Fibroblast of lung (primary cell): ENCODE measurements at places on chromosomes 6 and 20. TPM values are rescaled to one million over a fixed set of nuclear protein-coding genes. Genes with fewer than 3 reads are reported as not detected.

Gene FERMT1
- 3.3 and 6.8 TPM in 2 replicates for total RNA-seq

Gene PTCHD4
- total RNA-seq, result 4.4 and 5.8 TPM in 2 replicates

DNA sequence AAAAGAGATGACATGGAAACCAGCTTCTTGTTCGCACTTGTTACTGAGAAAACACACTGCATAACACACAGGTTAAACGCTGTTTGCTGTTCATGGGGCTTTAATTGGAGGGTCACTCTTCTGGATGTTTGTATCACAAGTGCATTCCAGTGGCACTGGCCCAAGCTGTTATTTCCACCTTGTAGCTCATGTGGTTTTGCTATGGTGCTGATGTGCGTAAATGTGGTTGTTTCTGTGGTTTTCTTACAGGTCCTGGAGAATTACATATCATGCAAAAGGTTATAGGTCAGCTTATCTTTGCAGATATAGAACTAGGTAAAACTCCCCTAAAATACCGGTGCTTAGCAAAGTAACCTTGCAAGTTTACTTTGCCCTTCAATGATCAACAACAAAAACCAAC lies 89.3 kb upstream of the AHI1 start:
- DNase-seq, result no peak

DNA sequence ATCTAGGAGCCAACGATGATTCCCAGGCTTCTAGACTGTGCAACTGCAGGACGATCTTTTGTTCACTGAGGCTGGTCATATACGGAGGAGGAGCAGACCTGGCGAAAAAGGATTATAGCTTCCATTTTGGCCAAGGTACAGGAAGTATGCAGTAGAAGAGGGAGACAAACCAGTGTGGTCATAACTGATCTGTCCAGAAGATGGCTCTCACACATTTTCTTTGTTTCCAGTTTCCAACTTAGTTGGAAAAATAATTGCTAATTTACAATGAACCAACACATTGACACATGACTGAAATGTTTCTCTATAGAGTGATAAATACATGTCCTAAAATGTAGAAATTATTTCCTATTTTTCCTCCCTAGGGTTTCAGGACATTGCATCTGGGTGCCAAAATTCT lies 364.1 kb upstream of the BTBD3 start:
- DNase-seq, result no peak

Gene LRP11
- 54.7 and 89.5 TPM in 2 replicates for total RNA-seq

DNA sequence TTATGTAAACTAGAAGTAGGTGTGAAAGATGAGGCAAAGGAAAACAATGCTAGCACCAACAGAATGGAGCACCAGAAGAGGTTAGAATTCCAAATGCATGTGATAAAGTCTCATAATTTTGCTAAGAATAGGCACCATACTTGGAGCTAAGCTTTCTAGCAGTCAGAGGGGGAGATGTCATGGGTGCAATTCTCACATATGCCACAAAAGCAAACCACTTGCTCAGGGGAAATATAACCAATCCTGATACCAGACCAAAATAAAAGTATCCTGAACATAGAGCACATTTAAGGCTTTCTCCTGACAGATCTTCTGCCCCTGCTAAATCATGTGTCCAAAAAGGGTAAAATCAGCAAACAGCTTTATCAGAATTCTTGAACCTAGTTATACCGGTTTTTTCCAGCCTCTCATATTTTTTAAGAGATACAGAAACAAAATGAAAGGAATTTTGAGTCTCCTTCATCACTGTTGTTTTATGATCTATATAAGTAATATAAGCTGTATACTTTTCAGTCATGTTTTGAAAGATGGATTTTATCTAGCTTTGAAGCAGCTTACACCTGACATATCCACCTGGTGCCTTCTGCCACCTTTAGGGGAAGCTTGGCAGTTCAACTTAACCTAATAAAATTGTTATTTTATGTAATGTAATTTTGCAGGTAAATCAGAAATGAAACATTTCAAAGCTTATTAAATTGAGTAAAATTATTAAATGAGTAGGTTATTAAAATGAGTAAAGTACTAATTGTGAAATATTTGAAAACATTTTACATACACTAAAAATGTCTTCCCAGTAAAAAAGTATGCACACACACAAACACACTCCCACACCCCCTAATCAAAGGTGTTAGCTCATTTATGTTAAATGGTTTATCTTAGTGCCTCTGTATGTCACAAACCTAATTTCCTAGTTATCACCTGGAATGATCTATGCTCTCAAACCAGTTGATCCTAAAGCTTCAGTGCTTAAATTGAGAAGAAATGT lies 2.8 kb downstream of the SPO11 start:
- no peak for DNase-seq

DNA sequence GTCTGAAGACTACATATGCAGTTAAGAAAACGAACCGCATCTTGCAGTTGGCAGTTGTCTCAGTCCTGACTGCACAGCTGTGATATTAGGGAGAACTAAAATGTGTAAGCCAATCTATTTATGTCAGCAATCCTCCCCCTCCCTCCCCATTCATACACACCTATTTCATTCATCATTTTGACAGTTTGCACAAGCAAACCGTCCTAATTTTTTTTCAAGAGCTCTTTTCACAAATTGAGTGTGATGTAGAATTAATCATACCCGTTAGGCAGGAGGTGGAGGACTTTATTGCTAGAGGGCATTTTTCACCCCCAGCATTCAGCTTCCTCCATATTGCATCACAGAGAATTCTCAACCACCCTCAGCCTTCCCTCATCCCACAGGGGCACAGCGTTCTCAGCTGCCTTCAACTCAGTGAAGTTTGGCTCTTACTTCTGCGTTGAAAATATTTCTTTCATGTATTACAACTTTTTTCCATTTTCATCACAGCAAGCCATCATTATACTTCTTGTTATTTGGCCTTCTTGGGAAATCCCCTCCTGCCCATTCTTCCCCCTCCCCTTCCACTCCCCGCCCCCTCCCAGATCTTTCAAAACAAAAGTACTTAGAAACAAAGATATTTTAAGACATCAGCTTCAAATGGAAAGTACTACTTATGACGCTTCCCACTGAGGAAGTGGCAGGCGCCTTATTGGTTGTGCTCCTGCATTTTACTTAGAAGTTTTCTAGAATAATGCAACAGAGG lies 37.5 kb downstream of the NOX3 start:
- DNase-seq, result peak; percentile 69

DNA sequence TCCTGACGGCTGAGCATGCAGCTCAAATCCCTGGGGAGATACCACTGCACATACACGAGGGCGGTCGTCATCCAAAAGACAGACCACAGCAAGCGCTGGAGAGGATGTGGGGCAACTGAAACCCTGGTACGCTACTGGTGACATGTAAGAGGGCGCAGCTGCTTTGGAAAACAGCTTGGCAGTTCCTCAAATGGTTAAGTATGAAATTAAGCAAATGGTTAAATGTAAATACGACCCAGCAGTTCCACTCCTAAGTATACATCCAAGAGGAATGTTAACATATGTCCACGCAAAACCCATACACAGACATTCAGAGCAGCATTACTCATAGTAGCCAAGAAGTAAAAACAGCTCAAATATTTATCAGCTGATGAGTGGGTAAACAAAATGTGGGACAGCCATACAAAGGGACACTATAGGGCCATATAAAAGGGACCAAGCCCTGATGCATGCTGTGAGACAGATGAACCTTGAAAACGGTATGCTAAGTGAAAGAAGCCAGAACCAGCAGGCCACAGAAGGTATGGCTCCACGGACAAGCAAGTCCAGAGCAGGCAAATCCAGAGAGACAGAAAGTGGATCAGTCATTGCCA lies 38.5 kb downstream of the RIPOR3 start:
- peak; percentile 7 for DNase-seq

DNA sequence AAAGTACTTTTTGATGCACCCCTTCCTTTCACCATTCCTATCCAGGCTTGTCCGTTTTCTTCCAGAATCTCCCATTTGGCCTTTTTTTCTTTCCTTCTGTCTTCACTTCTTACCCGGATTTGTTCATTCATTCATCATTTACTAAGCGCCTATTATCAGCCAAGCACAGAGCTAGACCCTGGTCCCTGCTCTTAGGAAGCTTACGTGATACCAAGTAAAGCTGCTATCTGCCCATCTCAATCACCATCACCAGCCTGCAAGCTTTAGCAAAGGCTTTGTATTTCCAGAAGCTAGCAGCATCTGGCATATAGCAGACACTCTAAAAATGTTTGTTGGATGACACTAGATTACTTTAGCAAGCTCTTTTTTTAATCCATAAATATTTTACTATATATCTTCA lies 4.8 kb downstream of the NDRG3 start:
- DNase-seq, result no peak

Gene RIMS1
- 2.3 and 3.9 TPM in 2 replicates for total RNA-seq

DNA sequence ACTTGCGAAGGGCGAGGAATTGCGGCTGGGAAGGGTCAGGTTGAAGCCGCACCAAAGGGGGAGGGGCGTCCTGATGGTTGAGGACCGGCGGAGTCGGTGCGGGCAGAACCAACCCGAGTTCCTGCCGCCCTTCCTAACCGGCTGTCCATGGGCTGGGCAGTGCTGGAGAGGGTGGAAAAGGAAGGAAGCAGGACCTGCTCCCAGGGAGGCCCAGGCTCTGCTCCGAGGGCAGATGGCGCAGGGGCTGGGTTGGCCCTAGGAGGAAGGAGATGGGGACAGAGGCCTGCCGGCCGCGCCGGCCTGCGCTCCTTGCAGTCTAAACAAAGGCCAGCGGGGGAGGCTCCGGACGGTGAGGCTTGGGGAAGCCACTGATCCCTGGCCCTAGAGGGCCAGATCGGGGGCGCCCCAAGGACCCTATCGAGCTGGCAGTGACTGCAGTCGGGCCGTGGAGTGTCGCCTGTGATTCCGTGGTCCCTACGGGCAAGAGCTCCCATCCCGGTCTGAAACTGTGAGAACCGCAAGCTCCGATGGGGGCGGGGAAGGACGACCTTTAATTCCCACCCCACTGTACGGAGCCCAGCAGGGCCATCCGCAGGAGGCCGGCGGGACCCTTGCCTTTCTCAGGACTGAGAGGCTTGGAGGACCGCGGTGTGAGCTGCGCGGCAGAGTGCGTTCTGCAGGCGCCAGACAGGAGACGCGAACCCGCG lies 39.4 kb downstream of the YTHDF1 start:
- no peak for DNase-seq

GRCh38 chr20:48166082-48166835 lies 381.0 kb upstream of the SULF2 start:
- DNase-seq, result no peak

GRCh38 chr20:12074111-12074655 lies 156.5 kb downstream of the BTBD3 start:
- no peak for DNase-seq

Gene GABRR1
- not detected in 2 replicates for total RNA-seq

GRCh38 chr20:33165416-33166055 lies 2.4 kb upstream of the BPIFA2 start:
- DNase-seq, result no peak

GRCh38 chr20:8246716-8247115 lies 114.7 kb downstream of the PLCB1 start:
- DNase-seq, result no peak

DNA sequence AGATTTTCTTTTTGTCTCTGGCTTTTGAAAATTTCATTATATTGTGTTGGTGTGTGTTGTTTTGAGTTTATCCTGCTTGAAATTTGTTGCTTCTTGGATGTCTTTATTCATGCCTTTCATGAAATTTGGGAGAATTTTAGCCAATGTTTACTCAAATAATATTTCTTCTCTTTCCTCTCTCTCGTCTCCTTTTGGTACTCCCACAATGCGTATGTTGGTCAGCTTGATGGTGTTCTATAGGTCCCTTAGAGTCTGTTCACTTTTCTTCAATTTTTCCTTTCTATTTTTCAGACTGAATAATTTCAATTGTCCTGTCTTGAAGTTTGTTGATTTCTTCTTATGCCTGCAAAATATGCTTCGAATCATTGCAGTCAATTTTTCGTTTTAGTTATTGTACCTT lies 39.6 kb downstream of the SCP2D1 start:
- no peak for DNase-seq

Gene PKIB
- 0.51 and 1.3 TPM in 2 replicates for total RNA-seq

DNA sequence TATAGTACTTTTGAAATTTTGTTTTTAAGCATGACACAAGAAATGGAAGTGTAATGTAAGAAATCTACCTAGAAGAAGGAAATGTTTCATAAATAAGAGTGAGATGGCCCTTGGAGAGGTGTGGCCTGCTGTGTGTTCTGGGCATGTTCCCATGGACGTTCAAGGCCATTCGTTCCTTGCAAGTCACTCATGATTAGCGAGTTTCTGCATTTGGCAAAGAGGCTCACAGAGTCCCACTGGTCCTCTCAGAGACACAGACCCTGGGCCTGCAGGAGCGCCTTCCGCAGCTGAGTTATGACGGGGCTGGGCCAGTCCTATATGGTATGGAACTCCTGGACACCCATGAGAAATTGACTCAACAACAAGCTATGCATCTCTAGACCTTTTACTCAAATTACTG lies 7.2 kb downstream of the THBS2 start:
- DNase-seq, result no peak

- DNase-seq, result peak; percentile 20
These were observed 361.6 kb upstream of the MARCKS start for GRCh38 chr6:113495521-113495920.

GRCh38 chr20:21701171-21701876 lies 4.1 kb upstream of the PAX1 start:
- no peak for DNase-seq

Gene TRIM40
- not detected in 2 replicates for total RNA-seq

Gene ARHGAP40
- not detected in 2 replicates for total RNA-seq

Gene ERVFRD-1
- not detected in 2 replicates for total RNA-seq

GRCh38 chr6:74768738-74769137 lies 437.1 kb downstream of the COL12A1 start:
- no peak for DNase-seq

Gene TCF15
- not detected in 2 replicates for total RNA-seq

DNA sequence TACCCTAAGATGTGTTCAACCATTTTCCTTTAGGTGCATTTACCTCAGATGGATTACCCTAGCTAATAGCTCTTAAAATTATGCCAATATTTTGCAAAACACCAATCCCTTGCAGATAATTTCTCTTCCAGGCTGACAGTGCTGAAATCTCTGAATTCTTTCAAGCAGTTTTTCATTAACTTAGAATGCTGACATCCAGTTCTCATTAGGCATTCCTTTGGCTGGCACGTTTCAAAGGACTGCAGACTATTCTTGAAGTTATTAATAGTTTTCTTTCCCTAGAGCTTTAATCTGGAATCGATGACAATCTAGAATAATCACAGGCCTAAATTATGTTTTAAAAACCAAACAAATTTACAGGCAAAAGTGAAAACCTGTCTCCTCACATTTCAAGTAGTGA lies 68.3 kb downstream of the SMLR1 start:
- DNase-seq, result no peak

- DNase-seq, result no peak
These were observed 195.0 kb downstream of the CD83 start for GRCh38 chr6:14312587-14312986.

- DNase-seq, result peak; percentile 62
These were observed 188.6 kb downstream of the DTNBP1 start for GRCh38 chr6:15474196-15474595.

GRCh38 chr20:20368418-20369249 lies 730 bp downstream of the INSM1 start:
- DNase-seq, result no peak

Gene HMGA1
- total RNA-seq, result 70.6 and 121 TPM in 2 replicates

GRCh38 chr6:124738482-124738881 lies 223.8 kb upstream of the RNF217 start:
- peak; percentile 17 for DNase-seq
